ENCODE measurements at places on chromosomes 16 and 17.

- DNase-seq, result no peak
These were observed 104.0 kb upstream of the CCL2 start for GRCh38 chr17:34151102-34151501.

- peak; percentile 15 for DNase-seq
These were observed 635 bp downstream of the SCPEP1 start for GRCh38 chr17:56978441-56979090.

GRCh38 chr17:69500911-69501429, 86.5 kb downstream of the MAP2K6 start:
- DNase-seq, result no peak

GRCh38 chr16:46920402-46921068, 36.4 kb downstream of the GPT2 start:
- DNase-seq, result no peak

- DNase-seq, result no peak
These were observed 3.3 kb downstream of the ARL4D start for GRCh38 chr17:43402078-43402477.

GRCh38 chr16:16988963-16989362, 481.8 kb downstream of the XYLT1 start:
- no peak for DNase-seq

- no peak for DNase-seq
These were observed 831 bp upstream of the RCVRN start for GRCh38 chr17:9905902-9906301.

DNA sequence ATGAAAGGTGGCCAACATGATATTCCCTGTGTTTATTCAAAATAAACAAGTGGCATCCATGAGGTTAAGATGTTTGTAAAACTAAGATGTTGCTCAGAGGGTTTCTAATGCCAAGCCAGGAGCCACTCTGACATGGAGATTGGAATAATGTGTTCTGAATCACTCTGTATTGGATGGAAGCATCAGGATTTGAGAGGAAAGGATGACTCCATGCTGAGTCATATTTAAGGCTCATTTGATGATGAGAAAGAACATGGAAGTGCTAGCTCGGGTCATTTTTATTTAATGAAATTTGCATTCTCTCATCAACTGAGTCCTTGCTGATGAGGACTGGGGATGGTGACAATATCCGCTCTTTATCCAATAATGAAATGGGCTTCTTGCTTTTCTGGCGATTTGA, 6.2 kb downstream of the VAT1L start:
- DNase-seq, result no peak

GRCh38 chr17:18968345-18968744, 16.4 kb downstream of the SLC5A10 start:
- DNase-seq, result no peak

- no peak for DNase-seq
These were observed 19.8 kb downstream of the MIEF2 start for GRCh38 chr17:18280249-18280648.

DNA sequence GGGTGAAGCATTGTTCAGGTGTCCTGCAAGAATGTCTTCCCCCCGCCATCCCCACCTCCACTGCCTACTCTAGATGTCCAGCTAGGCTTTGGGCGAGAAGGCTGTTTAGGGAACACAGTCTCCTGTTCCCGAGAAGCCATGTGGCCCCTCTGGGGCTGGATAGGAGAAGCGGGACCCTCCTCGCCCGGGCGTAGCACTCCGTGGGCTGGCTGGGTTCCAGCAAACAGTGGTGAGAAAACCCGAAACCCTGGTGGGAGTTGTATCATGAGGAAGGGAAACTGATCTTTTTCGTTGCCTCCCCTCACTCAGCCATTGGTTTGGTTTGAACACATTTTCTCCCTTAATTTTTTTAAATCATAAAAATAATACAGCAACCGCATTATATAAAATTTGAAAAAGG, 56.6 kb downstream of the IRF8 start:
- no peak for DNase-seq

DNA sequence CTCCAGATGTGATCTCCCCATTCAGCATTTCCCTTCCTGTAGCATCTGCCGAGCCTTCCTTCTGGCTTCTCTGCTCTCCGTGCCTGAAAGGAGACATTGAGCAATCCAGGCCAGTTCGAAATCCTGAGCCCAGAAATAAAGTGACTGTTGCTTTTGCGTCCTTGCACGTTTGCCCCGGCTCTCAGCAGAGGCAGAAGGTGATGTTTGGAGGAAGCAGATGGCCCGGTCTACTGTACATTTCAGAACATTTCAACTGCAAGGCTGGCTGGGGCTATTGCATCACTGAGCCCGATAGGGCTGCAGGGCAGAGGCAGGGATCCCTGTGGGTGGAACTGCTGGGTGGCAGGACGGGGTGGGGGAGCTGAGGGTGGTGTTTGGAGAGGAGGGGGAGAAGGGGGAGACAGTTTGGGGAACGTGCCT, 29.4 kb downstream of the IRF8 start:
- DNase-seq, result no peak

GRCh38 chr17:77140878-77141767, at the start of gene SEC14L1:
Gene SEC14L1 (plus strand): TSS chr17:77140969. CDS start chr17:77143597, 2,628 bp downstream.
- DNase-seq, result peak; percentile 33

DNA sequence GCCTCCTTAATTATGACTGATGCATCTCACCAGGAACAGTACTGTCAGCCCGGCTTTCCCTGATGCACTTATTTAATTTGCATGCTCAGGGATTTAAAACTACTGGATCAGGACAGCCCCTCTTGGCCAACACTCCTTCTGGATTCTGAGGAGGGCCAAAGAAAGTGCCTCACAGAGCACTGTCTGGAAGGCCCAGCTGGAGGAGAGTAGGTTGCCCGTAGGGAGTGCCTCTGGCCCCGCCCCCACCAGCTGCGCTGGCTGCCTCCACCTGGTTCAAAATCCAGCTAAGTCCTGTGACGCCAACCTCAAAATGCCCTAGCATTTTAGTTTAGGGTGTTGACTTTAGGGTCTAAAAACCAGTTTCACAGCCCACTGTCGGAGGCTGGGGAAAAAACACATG, 49.4 kb upstream of the SREBF1 start:
- DNase-seq, result no peak

DNA sequence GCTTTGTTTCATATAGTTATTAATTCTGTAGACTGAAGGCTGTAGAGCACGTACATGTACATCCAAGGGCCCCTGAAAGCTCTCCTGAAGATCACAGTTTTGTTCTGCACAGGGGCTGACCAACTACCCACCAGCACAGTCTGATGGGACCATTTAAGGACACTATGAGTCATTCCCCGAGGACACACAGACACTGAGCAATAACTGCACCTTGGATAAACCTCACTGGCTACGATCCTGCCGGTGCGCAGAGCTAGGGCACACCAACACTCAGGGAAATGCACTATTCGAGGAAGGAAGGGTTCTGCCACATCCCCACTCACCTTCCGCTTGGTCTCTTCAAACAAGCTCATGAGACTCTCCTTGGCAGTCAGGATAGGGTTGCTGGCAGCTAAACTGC, 20.3 kb downstream of the SMG6 start:
- no peak for DNase-seq

DNA sequence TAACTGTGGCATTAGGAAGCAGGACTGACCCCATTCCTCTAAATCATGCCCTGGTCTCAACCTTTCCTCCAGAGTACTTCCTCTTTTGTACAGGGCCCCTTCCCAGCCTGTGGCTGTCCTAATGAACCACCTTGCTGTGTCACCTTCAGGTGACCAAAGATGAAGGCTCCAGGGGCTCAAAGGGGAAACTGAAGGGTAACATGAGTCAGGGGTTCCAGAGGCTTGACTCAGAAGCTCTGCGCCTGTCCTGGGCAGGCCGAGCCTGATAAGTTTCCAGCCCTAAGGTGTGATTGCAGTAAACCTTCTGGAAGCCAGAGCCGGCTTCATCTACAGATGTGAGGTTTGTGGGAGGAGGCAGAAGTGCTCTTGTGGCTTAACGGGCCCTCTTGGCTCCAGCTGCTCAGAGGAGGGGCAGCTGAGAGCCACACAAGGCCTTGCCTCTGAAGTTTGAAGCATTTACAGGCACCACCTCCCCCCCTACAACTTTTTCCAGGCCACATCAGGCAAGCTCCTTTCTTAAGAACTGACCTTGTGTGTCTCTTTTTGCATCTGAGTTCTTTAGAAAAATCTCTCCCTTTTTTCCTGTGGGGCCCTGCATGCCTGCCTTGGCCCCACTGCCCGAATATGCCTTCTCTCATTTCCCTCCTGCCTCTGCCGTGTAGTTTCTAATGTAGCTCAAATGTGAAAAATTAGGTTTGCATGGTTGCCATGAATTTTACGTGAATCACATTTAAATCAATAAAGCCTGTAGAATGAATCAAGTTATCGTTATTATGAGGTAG, 149.9 kb downstream of the CLEC16A start:
- no peak for DNase-seq

DNA sequence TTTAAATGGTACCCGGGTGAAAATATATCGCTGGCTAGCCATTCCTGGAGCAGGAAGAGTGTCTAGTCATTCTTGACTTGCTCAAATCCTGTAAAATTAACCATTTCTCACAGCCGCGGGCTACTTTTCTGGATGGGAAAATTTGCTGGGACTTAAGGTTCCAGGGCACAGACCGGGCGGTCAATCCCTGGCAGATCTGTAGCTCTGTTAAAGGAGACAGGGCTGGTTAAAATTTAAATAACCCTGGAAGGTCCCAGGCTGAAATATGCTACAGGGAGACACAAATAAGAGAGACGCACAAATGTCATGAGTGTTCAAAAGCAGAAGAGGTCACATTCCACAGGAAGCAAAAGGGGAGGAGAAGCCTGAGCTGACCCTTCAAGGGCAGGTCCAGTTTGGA, 229.6 kb upstream of the HSBP1 start:
- DNase-seq, result no peak

DNA sequence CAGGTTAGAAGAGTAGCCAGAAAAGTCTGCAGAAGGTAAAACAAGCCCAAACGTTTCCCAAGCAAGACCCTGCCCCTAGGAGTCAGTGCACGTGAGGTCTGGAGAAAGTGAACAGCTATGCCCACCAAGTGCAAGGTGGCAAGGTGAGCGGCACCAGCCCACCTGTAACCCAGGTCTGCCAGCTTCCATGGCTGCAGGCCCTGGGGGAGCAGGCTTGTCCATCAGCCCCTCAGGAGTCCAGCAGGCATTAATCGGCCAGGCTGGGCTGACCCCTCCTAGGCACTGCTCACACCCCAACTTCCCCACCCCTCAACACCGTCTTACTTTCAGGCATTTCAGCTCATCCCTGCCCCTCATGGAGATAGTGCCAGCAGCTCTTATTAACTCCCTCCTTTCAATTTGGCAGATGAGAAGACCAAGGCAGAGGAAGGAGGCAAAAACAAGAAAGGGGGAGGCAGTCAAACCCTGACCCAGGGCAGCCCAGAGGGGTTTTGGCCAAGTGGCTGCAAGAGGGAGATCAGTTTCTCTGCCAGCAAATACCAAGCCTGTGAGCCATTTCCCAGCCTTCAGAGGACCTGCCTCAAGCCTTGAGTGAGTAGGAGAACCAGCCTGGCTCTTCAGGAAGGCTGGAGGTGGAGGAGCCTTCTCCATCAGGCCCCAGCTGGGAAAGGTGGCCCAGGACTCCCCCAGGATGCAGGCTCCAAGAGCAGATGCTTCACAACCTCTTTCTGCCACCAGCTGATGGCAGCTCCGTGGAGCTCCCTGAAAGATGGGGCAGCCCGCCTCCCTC, 14.7 kb downstream of the BEAN1 start:
- no peak for DNase-seq

DNA sequence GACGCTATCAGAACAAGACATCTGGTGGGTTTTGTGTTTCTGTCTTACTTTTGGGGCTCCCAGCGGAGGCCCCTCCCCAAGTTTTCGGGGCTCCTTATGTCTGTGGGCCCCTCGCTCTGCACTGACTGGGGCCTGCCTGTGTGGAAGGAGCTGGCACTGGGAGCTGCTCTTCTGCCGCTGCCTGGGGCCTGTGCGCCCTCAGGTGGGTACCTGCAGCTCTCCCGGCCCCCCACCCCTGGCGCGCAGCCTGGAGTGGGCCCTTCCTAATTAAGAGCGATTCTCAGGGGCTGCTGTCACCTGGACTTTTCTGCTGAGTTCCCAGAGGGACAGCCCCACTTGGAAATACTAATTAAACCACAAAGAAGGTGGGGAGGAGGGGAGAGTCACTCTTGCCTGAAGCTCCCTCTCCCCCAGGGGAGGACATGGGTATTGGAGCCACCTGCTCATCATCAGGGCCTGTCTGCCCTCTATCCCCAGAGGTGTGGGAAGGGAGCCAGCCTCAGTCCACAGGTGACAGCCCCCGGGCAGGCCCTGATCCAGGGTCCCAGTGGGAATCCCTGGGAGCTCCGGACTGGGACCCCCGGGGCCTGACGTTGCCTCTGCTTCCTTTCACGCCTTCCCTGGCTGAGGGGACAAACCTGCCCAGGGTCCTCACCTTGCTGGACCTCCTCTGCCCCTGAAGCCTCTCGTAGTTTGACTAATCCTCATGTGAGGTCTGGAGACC, 36.5 kb downstream of the GSE1 start:
- DNase-seq, result no peak

DNA sequence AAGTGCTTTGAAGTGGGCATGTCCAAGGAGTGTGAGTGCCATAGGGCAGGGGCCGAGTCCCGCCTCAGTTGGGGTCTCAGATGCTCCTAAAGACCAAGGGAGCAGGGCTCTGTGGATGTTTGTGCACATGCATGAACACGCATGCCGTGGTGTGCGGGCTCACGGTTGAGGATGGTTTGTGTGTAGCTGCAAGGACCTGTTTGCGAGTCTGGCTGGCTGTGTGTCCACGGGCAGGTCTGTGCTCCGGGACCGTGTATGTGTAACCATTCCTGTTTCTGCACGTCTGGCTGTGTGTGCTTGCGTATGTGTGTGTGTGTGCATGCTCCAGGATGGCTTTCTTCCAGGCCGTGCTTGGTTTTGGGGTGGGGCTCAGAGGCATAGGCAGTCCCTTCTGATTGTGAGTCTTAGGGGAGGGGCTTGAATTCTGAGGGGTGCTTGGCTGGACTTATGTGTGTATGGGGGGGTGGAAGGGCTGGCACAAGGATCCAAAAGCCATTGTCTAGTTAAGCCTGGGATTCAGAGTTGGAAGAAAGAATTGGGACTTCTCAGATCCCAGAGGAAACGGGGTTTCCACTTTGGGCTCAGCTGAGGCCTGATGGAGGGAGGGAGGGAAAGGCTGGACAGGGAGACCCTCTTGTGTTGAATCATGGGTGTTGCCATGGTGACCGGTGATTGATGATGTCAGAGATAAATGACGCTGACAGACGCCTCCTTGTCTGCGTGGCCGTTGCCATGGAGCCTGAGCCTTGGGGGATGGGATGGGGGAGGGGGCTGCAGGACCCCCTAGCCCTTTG, 14.4 kb downstream of the GJD3 start:
- no peak for DNase-seq

DNA sequence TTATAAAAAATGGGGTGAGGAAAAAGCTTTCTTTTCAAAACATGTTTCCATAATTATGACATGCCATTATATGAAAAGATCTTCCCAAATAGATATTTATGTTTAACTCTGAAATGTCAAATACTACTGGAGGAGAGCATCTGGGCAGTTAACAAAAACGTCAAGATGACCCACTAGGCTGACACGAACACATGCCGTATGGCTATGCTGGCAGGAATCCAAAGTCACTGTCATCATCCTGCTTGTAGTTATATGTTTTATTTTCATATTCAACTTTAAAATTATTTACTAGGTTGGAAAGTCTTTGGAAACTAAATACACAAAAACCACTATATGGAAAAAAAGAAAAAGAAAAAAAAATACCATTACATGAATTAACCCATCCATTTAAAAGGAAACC, 27.3 kb downstream of the ANKFY1 start:
- no peak for DNase-seq

- peak; percentile 34 for DNase-seq
These were observed 29.0 kb downstream of the KATNB1 start for GRCh38 chr16:57764341-57765159.

All from CD4-positive, alpha-beta T cell treated with Interleukin-10 for 1 hour (primary cell).